ENCODE measurements at places on chromosomes 1 and 21.

DNA sequence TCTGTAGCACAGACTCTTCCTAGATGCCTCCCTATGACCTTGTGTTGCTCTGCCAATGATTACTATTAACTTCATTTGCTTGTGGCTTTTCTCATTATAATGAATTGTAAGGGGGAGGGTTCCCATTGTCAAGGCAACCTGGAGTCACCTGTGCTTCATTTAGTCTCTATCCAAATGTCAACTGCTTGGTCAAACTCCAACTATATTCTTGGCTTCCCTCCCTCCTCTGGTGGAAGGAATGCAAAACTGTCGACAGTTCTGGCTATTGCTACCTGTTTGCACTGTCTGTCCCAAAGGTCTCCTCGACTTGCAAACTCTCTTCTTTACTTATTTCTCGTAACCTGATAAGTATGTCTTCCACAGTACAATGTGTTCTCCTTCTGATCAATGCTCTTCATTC, 100.3 kb downstream of the CACNA1E start:
- no peak for DNase-seq

DNA sequence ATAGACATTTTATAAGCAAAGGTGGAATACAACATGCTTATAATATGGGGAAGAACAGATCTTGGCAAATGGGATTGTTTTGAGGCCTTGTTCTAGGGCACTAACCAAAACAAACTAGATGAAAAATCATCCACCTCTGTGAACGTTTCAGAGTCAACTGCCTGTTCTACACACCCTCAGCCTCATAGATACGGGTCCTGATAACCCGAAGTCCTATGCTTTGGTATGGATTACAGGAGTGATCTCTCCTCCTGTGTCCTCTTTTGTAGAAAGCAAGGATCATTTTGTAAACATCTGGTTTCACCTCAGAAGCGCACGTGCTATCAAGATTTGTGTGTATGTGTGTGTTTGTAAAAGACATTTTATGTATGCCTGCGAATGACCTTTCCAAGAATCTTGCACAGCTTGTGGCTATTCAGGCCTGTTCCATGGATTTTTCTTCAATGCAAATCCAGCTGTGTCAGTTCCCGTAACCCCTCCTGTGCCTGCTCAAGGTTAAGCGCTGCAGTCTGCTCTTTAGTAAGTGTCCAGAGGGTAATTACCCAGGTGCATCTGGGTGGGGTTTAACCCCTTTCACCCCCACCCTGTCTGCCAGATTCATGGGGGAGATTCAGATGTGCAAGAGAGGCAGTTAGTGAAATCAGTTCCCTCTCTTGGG, 132.4 kb downstream of the ROR1 start:
- no peak for DNase-seq

DNA sequence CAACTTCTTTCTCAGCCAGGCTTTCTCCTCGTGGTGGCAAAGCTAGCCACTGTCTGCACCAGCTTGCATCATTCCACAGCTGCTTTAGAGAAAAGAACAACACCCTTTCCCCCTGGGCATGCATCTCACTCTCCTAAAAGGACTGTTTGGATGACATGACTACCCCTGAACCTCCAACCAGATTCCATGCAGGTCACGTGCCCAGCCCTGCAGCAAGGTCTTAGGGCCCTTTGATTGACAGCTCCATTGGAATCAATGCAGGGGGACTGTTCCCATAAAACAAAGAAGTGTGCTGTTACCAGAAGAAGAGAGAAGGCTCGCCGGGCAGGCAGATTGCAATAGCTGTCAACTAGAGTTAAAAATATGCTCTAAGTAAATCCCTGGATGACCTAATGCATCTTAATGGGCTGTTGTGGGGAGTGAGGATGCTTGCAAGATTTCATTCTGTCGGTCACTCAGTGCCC, 24.4 kb downstream of the KCNA2 start:
- DNase-seq, result no peak

GRCh38 chr1:106952776-106953175, 103.7 kb upstream of the PRMT6 start:
- peak; percentile 60 for DNase-seq

- peak; percentile 38 for DNase-seq
Measured at GRCh38 chr21:42199868-42200463, 19.0 kb upstream of the ABCG1 start.
